WTC11 (cell line): ENCODE measurements at places on chromosomes 6 and 20.

DNA sequence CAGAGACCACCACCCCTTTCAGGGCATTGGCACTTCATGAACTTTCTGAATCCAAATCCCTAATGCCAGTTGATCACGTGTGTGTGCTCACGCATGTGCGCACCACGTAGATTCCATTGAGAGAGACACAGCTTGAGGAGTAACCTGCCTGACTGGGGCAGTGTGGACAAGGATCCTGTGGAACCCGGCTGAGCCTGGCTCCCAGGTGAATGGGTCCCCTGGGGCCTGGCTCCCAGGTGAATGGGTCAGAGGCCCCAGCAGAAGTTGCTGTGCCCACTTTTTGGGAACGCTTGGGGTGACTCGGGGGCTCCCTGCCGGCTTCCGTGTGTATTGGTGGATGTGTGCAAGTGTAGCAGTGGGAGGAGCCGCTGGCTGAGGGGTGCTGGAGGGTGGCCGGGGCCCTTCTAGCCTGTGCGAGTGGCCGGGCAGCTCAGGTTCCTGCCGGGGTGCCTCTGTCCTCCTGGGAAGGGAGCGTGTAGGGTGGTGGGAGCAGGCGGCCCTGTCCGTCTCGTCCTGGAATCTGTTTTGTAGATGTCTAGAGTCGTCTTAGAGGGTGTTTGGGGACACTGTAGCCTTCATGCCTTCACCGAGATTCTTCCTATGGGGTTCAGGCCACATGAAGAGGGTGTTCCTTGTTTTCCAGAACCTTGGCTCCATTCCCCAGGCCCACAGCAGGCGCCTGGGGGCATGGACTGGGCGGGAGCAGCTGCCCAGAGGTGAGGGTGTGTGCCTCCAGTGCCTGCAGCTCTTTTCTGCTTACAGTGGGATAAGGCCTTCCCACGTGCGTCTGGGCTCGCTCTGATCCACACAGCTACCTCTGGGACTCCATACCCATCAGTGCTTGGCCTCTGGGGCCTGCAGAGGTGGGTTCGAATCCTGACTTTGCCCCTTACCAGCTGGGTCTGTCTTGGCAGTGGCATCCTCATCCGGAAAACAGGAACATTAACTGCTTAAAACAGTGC is 3.2 kb downstream of the RBM38 start:
- DNase-seq = no peak

GRCh38 chr6:44298864-44299263 is 14.3 kb downstream of the AARS2 start:
- no peak for DNase-seq

DNA sequence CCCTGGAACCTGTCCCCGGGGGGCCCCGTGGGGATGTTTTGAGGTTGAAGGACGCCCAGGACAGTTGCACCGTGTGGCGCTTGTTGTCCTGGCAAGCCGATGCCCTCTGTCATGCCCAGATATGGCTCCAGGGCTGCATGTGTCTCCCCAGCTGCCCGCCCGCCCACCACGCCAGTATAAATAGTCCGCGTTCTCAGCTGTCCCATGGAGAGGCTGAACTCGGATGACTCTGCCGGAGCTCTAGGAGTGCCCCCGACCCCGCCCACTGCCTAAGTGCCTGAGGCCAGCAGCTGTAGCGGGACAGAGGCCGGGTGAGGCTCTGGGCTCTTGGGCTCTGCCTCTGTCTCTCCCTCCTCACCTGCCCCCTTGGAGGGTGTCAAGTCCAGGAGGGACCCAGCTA is 83.0 kb upstream of the GATA5 start:
- DNase-seq = no peak

DNA sequence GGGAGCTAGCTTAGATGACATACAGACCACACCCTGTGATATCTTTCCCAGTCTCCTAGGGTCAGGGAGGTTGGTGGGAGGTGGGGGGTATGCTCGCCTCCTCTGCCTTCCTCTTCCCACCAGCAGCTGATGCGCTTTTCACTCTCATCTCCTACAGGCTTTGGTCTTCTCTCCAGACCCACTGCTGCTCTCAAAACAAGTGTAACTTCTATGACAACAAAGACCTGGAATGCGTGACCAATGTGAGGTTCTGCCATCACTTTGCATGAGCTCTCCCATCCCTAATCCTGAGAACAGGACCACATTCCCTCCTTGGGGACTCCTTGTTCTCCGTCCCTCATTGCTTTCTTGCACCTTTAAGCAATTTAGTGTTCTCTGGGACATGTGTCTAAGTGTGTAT is 2.7 kb downstream of the CTSA start:
- no peak for DNase-seq

GRCh38 chr6:6417475-6417874 is 97.0 kb upstream of the F13A1 start:
- no peak for DNase-seq

GRCh38 chr6:11714798-11715285 is 63.8 kb downstream of the ADTRP start:
- DNase-seq = no peak

- no peak for DNase-seq
Observed at GRCh38 chr6:169171951-169172350, 81.7 kb downstream of the THBS2 start.
